ENCODE measurements at places on chromosomes 7 and 10.

DNA sequence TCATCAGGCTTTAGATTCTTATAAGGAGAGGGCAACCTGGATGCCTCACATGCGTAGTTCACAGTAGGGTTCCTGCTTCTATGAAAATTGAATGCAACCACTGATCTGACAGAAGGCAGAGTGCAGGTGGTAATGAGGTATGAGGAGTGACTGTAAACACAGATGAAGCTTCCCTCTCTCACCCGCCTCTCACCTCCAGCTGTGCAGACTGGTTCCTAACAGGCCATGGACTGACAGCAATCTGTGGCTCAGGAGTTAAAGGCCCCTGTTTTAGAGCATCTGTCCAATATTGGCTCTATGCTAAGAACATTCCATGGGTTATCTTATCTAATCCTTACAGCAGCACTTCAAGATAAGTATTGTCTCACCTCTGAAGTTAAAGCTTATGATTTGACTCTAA lies 213.5 kb upstream of the NRP1 start:
- no peak for DNase-seq

DNA sequence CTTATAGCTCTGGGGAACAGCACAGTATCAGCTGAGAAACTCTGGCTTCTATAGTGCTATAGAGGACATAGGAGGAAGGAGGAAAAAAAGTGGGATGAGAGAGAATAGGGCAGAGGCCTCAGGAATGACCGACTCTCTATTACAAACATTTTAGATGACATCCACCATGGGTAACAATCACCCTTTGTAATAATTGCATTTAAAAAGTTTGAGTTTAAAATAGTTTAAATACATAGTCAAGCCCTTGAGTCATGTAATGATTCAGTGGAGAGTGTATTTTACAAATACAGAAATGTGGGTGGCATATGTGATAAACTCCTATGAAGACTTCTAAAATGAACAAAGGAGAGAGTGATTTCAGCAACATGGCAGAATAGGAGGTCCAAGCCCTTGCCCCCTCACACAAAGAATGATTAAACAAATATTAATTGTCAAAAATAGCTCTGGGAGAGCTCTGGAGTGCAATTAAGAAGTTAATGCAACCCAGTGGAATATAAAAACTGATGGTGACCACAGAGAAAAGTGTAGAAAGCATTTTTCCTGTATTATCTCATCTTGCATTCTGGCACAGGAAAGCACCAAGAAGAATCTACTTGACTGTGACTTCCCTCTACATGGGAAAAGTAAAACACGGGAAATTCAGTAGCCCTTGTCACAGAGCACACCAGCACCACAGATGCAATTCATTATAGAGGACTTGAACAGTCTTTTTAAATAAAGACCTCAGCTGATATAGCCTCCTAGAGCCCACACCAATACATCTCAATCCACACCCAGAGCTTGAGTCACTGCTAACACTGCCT lies 569.0 kb upstream of the SORCS1 start:
- DNase-seq: no peak

DNA sequence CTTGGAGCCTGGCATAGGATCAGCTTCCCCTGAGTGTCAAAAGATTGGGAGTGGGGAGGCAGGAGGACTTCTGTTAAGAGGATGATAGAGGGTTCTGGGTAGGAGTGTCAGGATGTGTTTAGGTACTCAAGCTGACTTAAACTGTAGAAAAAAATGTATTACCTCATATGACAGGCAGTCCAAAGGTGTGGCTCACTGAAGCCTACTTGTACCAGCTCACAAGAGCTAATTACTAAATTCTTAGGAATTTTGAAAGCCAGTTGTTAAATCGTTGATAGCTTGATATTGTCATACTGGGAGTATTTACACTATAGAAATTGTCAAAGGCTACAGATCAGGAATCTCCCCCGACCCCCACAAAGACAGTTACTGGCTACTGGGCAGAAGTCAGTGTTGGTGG lies 32.1 kb downstream of the FAS start:
- no peak for DNase-seq

DNA sequence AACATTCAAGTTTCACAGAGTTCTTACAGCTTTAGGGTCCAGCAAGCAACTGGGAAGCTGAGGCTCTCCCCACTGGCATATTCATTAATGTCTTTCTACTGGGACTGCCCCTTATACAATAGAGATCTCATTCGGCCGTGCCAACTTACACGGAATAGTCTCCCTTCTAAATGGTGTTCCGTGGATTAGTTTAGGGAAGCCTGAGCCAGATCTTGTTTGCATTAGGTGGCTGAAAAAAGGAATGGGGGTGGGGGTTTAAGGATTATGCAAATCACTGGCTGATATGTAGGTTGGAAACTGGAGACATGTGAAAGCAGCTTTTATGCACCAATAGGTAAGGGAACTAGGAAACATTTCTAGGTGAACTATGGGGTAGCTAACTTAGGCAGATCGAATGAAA lies 218.3 kb downstream of the TRIL start:
- DNase-seq: no peak

GRCh38 chr10:123797813-123798212 lies 93.8 kb downstream of the CPXM2 start:
- no peak for DNase-seq

GRCh38 chr7:106729720-106730385 lies 68.9 kb upstream of the CCDC71L start:
- peak; percentile 49 for DNase-seq

- no peak for DNase-seq
Measured at GRCh38 chr7:7980134-7980533, 11.5 kb downstream of the GLCCI1 start.

DNA sequence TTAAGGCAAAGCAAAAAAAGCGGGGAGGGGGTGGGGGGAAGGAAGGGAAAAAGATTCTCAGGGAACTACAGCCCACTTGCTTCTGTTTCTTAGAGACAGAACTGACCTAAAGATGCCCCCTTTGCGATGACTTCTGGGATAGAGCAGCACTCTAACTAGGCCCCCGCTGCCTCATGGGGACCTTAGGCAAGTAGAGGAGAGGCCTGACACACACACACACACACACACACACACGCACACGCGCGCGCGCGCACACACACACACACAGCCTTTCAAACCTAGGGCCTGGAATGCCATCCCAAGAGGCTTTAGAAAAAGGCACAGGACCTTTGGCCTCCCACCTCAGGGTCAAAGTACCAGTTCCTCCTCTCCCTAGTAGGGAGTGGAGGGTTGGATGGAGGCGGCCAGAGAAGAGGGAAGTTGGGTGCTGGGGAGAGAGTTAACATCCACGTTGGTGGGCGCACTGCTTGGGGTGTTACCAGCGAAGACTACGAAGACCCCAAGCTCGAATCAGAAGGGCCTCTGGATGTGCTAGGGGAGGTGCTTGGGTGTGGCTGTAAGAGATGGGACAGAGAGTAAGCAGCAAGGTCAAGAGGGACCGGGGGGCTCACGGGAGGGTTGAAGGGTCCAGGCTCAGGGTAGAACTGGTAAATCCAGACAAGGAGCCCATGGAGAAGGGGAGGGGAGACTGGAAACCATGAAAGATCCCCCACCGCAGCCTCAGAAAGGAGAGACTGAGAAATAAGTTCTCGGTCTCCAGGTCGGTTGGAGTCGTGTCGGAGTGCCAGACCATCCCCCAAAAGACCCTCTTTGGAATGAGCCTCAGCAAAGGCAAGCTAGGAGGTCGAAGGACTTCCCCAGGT lies 1.2 kb upstream of the COL1A2 start:
- DNase-seq: no peak

- DNase-seq: no peak
Measured at GRCh38 chr7:36521911-36522310, 132.2 kb downstream of the ANLN start.

GRCh38 chr7:113835367-113835766 lies 83.4 kb downstream of the PPP1R3A start:
- no peak for DNase-seq

DNA sequence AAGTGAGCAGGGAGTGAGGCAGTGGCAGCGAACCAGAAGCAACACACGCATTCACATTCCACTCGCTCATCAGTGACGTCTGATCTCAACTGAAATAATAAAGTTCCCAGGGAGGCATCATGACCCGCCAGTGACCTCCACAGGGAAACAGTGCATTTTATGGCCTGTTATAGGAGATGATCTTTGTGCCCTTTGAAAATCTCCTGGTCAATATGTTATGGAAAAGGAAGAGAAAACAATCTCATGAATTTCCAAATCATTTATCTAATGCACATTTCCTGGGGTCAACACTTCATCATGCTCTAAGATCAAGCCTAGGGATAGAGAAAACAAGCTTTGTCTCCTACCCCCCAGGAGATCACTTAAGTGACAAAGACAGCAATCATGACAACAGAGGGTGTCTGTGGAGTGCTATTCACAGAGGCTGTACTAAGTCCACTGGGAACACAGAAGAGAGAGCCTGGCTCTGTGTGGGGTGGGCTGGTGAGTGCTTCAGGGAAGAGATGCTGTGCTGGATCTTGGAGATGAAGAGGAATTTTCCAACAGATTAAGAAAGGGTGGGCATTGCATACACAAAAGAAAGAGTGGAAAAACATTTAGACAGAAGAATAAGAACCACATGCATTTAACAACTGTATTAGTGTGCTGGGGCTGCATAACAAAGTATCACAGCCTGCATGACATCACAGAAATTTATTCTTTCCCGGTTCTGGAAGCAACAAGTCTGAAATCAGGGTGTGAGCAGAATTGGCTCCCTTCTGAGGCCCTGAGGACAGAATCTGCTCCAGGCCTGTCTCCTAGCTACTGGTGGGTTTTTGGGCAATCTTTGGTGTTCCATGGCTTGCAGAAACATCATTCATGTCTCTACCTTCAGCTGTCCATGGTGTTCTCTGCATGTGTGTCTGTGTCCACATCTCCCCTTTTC lies 613.9 kb upstream of the IGFBP3 start:
- DNase-seq: no peak

- DNase-seq: no peak
Measured at GRCh38 chr7:158362001-158362400, 225.6 kb downstream of the PTPRN2 start.

GRCh38 chr10:89646889-89647657 lies 2.0 kb upstream of the PANK1 start:
- no peak for DNase-seq

DNA sequence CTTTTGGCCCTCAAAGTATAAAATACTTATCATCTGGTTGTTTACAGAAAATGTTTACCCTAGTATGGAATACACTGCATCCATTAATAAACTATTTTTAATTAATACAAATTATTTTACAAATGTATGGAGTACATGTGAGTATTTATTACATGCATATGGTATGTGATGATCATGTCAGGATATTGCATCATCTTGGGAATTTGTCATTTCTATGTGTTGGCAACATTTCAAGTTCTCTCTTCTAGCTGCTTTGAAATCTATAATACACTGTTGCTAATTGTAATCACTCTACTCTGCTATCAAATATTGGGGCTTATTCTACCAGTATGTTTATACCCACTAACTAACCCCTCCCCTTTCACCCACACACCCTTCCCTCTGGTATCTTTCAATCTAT lies 103.9 kb upstream of the THSD7A start:
- DNase-seq: no peak

GRCh38 chr7:17090751-17091150 lies 207.7 kb upstream of the AHR start:
- no peak for DNase-seq

DNA sequence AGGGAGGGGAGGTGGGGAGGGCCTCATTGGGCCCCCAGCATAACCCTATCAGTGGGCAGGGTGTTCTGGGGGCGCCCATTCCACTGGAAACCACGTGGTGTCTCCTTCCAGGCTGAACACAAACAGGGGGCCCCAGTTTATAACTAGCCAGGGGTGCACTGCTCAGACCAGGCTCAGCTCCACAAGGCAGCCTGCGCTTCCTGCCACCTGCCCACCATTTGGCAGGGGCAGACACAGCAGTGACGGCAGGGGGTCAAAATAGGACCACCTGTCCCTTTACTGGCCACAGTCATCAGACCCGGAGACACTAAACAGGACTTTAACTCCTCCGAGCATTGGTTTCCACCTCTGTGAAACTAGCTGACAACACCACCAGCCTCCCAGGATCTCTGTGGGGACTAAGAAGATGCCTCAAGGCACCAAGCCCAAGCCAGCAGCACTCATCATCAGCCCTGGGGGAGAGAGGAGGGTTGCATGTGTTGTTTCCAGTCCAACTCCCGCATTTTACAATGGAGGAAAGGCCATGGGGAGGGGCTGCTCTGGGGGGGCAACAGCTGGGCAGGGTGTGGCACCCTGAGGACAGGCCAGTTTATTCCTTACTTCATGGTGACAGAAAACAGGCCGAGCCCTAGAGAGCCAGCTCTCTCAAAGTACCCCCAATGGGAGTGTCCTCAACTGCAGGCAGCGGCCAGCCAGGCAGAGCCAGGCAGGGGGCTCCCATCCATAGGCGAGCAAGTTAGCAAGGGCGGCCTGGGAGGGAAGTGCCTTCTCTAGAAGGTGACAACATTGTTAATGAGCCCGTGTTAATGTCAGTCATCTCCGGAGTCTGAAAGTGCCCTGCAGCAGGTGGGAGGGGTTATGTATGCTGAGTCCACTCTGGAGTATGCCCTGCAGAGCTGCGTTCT lies 127.6 kb downstream of the TNS3 start:
- DNase-seq: no peak

GRCh38 chr10:98980353-98980752 lies 255.3 kb downstream of the HPSE2 start:
- DNase-seq: no peak

GRCh38 chr7:29622335-29623265 lies 59.0 kb downstream of the PRR15 start:
- no peak for DNase-seq

GRCh38 chr10:76554478-76554877 lies 1083.1 kb downstream of the KCNMA1 start:
- no peak for DNase-seq

- peak; percentile 92 for DNase-seq
Measured at GRCh38 chr10:62681211-62681940, 123.1 kb upstream of the ADO start.

DNA sequence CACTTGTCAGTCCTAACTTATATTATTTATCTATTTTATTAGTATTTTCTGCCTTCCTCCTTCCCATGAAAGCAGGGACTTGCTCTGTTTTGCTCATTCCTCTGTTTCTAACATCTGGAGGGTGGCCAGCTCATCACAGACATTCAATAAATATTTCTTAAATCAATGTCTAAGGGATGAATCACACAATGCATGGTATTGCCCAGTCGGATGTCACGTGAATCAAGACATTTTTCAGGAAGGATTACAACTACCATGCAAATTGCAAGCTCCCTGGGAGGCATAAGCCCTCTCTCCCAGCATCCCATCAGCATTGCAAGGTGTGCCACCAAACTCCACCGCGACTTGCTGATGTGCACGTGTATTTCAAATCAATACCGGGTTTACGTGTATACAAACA lies 146.6 kb upstream of the RNF32 start:
- DNase-seq: no peak

DNA sequence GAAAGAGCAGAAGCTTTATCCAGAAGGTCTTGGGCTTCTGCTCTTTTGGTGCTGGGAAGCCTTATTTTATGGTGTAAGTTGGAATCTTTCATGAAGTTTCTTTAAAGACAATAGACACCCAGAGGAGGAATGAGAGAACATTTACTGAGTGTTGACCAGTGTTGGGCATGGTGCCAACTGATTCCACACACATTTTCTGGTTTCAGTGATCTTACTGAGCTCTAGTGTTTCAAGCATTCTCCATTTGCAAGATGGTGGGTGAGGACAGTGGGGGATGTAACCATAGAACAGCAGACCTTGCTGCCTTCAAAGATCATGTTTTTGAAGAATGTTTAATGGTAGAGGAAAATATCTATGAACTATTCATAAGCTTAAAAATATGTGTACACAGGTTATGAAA lies 114.6 kb downstream of the LRMDA start:
- DNase-seq: no peak

- DNase-seq: no peak
Measured at GRCh38 chr10:114017873-114018272, 25.8 kb upstream of the ADRB1 start.

- no peak for DNase-seq
Measured at GRCh38 chr10:105239311-105240219, 598.5 kb downstream of the SORCS3 start.

GRCh38 chr7:14233868-14234369 lies 244.5 kb upstream of the ETV1 start:
- no peak for DNase-seq
